ENCODE measurements at places on chromosomes 6 and 20.

DNA sequence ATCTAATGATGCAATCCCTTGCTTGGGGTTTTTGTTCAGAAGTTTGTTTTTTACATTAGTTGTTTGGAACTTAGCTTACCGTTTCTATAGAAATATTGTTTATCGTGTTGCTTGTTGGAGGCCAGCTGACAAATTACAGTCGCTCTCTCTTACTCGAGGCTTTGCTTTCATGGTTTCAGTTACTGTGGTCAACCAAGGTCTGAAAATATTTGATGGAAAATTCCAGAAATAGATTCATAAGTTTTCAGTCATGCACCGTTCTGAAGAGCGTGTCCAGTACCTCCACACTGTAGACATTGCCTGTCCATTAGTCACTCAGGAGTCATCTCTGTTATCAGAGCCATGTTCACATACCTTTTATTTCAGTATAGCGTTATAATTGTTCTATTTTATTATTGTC, 47.9 kb downstream of the DEK start:
- DNase-seq: peak; percentile 28

DNA sequence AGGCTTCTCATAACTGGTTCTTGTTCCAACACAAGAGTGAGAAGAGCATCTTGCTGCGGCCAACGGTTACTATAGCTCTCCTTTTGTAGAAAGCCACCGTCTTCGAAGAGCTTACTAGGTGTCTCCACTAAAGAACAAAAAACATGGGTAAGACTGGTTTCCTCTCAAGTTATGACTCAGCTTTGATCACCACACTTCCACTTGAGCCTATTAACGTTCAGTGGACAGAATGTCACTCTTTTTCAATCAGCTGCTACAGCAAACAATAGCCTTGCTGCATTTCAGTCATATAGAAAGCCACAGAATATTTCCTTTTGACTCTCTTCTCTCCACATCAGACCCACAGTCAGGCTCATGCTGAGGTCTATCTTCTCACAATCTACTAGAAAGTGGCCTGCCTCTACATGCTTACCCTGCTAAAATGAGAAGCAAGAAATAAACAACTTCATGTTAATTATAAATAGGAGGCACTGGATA, 243.5 kb upstream of the PREP start:
- no peak for DNase-seq

DNA sequence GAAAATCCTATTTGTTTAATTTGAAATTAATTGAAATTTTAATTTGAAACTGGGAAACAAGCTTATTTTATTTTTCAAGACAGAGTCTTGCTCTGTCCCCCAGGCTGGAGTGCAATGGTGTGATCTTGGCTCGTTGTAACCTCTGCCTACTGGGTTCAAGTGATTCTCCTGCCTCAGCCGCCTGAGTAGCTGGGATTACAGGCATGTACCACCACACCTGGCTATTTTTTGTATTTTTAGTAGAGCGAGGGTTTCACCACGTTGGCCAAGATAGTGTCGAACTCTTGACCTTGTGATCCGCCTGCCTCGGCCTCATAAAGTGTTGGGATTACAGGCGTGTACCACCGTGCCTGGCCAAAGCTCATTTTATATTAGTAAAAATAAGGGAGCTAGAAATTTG, 4.2 kb downstream of the SRSF3 start:
- DNase-seq: no peak

- no peak for DNase-seq
These were observed 1.3 kb downstream of the BLCAP start for GRCh38 chr20:37526238-37526838.

GRCh38 chr6:146388736-146389364, 154.8 kb upstream of the RAB32 start:
- DNase-seq: no peak

GRCh38 chr6:133973109-133973971, 20.3 kb downstream of the TBPL1 start:
- DNase-seq: no peak

DNA sequence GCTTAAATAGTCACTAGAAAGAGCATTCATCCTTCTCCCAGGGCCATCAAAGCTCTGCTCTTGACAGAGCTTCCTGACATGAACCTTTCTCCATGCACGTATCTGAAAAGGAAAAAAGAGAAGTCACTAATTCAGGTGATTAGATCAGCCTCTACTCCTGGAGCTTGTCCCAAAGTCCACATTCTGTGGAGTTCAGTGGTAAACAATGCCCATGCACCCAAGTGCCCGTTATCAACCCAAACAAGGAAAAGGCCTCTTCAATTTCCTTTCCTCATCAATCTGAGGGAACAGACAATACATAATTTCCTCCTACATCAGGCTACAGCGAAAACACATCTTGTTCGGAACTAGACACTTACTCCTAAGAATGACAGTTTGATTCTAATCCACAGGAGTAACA, 129.2 kb upstream of the PCSK2 start:
- DNase-seq: no peak

DNA sequence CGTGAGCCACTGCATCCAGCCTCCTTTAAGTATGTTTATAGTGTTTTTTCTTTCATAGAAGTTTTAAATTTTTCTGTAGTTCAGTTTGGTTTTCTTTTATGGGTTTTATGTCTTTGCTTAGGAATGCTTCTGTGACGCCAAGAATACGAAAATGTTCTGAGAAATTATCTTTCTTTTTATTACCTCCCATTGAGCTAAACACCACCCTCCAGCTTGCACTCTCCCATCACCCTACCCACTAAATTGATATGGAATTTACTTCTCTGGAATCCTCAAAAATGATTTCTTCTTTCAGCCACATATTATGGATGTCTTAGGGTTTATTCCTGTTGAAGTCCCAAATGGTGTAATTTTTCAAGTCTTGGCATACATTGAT, 38.1 kb downstream of the JARID2 start:
- peak; percentile 56 for DNase-seq

DNA sequence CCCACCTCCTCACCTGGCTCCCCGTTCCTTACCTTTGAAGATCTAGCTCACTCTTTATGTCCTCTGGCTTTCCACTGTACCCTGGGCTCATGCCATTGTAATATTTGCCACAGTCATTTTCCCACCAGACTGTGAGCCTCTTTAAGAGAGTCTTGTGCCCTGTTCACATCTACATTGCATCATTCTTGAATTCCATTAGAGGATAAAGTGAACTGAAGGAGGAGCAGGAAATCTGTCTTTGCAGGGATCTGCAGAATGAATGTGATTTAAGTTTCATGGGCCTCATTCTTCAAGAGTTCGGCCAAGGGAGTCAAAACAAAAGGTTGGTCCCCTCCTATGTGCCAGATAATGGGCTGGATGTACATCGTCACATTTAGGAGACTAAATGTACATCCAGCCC, 272.6 kb upstream of the CITED2 start:
- no peak for DNase-seq
